ENCODE measurements at places on chromosomes 3 and 15.

DNA sequence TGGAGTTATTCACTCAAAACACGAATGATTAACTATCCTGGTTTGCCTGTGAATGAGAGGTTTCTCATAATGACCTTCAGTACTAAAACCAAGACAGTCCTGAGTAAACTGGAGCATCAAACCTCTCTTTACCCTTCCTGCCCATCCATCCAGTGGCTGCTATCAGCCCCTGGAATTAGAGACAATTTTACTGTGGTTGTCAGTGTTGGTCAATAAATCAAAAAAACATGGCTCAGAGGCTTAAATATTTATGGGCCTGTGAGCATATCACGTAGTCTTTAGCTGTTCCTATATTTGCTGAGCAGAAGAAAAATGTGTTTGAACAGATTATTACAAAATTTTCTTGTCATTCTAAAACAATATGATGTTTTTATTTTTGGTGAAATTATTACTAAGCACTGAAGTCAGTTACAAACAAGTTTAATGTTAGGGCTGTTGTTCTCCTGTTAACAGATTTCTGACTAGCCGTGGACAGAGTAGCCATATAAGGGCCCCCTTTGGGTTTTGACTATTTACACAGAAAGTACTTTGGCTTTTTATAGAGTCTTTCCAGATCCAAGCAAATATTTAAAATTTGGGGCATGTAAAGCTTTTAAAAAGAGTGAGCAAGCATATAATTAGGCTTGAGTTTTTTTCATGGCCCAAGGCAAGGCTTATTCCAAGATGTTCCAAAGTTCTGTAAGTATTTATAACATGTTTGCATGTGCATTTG, 580.9 kb downstream of the DIPK2A start:
- no peak for DNase-seq

DNA sequence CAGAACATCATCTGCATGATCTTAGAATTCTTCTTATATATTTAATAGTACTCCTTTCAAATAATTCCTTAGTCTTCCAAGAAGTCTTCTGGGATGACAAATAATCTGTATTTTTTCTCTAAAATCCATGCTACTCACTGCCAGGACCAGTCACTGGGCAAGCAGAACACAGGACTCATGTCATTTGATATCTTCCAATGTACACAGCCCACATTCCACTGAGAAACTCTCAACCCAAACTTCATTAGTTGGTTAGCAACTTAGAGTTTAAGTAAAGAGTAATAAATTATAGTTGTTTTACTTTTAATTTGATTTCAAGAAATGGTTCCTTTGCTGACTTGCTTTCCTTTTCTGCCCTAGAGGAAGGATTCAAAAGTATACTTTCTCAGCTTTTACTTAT, 317.0 kb downstream of the VGLL3 start:
- DNase-seq = no peak

DNA sequence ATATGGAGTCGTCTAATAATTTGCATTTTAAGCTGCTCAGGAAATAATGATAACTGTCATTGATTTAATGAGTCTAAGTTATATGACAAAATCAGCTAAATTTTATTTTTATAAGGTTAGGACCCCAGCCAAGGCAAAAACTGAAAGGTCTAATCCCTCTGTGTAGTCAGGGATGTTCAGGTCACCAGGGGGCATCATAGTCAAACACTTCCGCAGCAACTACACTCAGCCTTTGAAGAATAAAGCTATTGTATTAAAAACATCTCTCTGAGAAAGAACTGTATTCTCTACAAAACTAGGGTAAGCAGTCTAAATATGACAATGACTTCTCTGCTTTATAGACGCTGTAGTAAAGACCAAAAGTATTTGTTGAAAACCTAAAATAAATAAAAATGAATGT, 15.0 kb downstream of the INTS14 start:
- DNase-seq = peak; percentile 17

DNA sequence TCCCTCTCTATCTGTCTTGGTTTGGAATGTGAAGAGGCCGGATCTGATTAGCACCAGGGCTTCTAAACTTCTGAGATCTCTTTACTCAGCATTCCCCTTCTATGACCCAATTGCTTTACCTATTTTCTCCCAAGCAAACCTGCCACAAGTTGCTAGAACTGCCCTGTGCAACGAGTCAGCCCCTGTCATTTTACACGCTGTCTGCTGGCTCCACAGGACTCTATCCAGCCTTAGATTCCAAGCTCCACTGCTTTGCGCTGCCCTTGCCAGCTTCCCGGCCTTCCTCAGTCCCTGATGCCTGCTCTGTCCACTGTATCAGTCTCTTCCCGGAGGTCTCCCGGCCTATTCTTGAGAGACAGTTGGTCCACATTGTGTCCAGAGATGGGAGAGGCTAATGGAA, 12.3 kb downstream of the CEP19 start:
- DNase-seq = no peak

GRCh38 chr15:29066838-29067237, 181.1 kb downstream of the APBA2 start:
- DNase-seq = no peak

DNA sequence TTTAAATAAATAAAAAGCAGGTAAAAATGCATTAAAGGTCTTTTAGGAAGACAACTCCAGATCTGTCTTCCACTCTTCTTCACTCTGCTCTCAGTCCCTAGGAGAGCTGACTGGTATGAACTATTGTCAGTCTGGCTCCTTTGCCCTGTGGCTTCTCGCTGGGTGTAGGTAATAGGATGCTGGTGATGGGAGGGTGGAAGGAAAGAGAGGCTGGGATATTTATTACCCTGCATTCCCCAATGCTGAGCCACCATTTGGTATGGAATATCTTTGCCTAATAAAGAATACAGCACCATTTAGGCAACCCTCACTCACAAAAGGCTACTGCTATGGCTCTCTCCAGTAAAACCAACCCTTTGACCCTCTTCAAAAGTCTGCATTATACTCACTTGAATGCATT, 326.9 kb downstream of the CNTN3 start:
- no peak for DNase-seq

GRCh38 chr3:178475062-178475461, 61.2 kb upstream of the KCNMB2 start:
- DNase-seq = no peak

DNA sequence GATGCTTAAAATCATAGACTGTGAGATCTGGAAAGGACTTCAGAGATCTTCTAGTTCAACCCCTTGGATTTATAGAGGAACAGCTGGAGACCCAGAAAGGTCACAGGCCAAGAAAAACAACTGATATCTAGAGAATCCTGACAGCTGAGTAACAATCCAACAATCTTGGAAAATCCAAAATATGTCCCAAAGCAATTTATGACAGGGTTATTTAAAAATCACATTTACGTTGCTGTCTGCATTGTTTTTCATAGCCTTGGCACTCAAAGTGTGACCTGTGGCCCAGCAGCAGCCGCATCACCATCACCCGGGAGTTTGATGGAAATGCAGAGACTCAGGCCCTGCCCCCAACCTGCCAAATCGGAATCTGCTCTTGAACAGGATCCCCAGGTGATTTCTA, 78.8 kb downstream of the FBN1 start:
- no peak for DNase-seq

DNA sequence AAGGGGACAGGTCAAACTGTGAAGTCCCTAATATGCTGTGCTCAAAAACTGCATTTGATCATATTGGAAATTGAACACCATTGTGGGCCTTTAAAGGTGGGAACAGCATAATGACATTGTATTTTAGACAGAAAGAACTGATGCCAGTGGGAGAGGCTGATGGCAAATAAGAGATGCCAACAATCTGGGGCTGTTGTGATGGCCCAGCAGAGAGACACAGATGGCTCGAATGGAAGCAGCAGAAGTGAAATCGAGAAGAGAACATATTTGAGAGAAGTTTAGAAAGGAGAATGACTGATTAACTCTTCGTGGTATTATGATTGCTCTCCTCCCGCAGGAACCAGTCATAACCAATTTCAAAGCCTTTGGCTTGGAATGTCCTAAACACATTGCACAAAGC, 382.9 kb downstream of the MECOM start:
- no peak for DNase-seq

Data from activated naive CD4-positive, alpha-beta T cell treated with anti-CD3 and anti-CD28 coated beads for 36 hours (primary cell).